ENCODE measurements at places on chromosomes 3 and 15.

- no peak for DNase-seq
Measured at GRCh38 chr3:39142067-39142466, 11.3 kb downstream of the CSRNP1 start.

- no peak for DNase-seq
Measured at GRCh38 chr3:4687167-4687566, 194.0 kb downstream of the ITPR1 start.

- DNase-seq: no peak
Measured at GRCh38 chr3:113659101-113659541, 37.3 kb downstream of the USF3 start.

DNA sequence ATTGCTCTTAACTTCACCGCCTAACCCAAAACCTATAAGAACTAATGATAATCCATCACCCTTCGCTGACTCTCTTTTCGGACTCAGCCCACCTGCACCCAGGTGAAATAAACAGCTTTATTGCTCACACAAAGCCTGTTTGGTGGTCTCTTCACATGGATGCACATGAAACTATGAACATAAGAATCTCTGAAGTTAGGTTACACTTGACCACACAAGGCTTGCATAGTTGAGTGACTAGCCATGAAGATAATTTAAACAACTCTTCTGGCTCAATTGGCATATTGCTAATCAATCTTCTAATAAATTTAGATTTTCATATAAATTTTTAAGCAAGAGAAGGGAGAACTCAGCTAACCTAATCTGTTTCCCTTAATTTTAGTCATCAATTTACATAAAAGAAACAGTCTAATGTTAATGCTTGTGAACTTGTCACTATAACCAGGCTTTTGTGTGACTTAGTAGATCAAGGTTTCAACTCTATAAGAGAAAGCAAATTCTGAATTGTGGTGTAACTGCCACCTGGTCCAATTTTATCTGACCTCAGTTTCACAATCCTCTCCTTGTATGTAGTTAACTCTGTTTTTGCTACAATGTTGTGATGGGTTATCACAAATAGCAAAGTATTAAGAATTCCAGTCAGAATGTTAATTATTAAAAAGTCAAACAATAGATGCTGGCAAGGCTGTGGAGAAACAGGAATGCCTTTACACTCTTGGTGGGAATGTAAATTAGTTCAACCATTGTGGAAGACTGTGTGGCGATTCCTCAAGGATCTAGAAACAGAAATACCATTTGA, 82.0 kb downstream of the HHLA2 start:
- no peak for DNase-seq

- DNase-seq: no peak
Measured at GRCh38 chr15:65328506-65329287, 24.2 kb downstream of the RNU5B-1 start.

- DNase-seq: no peak
Measured at GRCh38 chr3:150972366-150973071, at the start of gene CLRN1. Gene CLRN1 (minus strand): TSS chr3:150972727. CDS start chr3:150972708, 19 bp downstream.

DNA sequence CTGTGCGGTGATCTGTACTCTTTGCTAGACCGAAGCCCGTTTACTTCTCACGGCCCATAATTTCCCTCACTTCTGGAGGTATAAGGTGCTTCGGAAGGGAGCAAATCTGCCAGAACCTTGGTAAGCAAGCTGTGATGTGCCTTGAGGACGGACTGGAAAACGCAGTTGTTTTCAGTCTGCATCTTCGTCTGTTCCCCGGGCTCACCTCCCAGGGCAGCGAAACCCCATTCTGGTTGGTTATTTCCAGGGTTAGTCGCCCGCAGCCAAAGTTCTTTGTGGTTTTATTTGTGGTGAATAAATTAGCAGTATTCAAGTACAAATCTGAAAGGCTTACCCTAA, 401 bp downstream of the RAMAC start:
- no peak for DNase-seq

GRCh38 chr3:54733106-54734006, 194.5 kb downstream of the LRTM1 start:
- no peak for DNase-seq

GRCh38 chr3:105394177-105394576, 27.5 kb downstream of the ALCAM start:
- DNase-seq: no peak

- peak; percentile 95 for DNase-seq
Measured at GRCh38 chr15:23039143-23039916, at the start of gene TUBGCP5. Gene TUBGCP5 (minus strand): TSS chr15:23039569. CDS start chr15:23039543, 26 bp downstream.

DNA sequence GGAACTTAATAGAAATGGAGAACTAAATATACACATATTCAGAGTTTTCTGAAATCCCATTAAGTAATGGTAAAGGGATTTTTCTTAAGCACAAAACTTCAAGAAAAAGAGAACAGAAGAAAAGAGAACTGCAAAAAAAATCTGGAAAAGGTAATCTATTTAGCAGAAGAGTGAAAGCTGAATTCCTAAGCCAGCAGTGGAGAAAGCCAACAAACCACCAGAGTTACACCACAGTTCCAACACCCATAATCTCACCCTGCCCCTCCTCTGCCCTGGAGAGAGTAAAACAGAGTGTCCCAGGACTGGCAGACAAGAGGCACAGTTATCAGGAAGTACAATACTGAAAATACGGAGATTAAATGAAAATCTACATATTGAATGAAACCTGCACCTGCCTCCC, 29.4 kb downstream of the TP53BP1 start:
- DNase-seq: no peak

- DNase-seq: no peak
Measured at GRCh38 chr15:25374143-25374542, 64.7 kb downstream of the UBE3A start.

Measured in activated CD4-positive, CD25-positive, alpha-beta regulatory T cell (primary cell).